ENCODE measurements at places on chromosomes 5 and 9. TPM values are rescaled to one million over a fixed set of nuclear protein-coding genes. Genes with fewer than 3 reads are reported as not detected.

The ZNF879 gene
- 2.8 TPM for total RNA-seq

The PCSK5 gene
- total RNA-seq: 0.55 TPM

The FYB1 gene
- total RNA-seq: not detected

The CCNO gene
- 0.07 TPM for total RNA-seq

The PCDHB3 gene
- 0.27 TPM for total RNA-seq

The PDZD2 gene
- not detected for total RNA-seq

Data from HepG2 (cell line).